ENCODE measurements at places on chromosomes 11 and 22.

GRCh38 chr22:39316440-39317083, 2.9 kb downstream of the RPL3 start:
- H3K4me3 ChIP-seq, result no peak overlapping the region
- H3K4me1 ChIP-seq, result peaks cover 25% of the 10 kb centered on the region
- H3K36me3 ChIP-seq, result peaks cover 22% of the 10 kb centered on the region
- DNase-seq, result peak; percentile 70
- no peak overlapping the region for H3K27ac ChIP-seq

- no peaks in the 10 kb centered on the region for H3K36me3 ChIP-seq
- H3K4me3 ChIP-seq, result no peak overlapping the region
- H3K4me1 ChIP-seq, result peaks cover 16% of the 10 kb centered on the region
- no peaks in the 10 kb centered on the region for H3K27me3 ChIP-seq
Measured at GRCh38 chr22:29431986-29432385, 6.4 kb upstream of the RFPL1 start.

- peaks cover 94% of the 10 kb centered on the region for H3K4me1 ChIP-seq
- H3K27me3 ChIP-seq, result no peaks in the 10 kb centered on the region
- no peak overlapping the region for H3K27ac ChIP-seq
- no peak overlapping the region for H3K4me3 ChIP-seq
- no peak for DNase-seq
Measured at GRCh38 chr11:57785072-57785471, 23.5 kb downstream of the CTNND1 start.

DNA sequence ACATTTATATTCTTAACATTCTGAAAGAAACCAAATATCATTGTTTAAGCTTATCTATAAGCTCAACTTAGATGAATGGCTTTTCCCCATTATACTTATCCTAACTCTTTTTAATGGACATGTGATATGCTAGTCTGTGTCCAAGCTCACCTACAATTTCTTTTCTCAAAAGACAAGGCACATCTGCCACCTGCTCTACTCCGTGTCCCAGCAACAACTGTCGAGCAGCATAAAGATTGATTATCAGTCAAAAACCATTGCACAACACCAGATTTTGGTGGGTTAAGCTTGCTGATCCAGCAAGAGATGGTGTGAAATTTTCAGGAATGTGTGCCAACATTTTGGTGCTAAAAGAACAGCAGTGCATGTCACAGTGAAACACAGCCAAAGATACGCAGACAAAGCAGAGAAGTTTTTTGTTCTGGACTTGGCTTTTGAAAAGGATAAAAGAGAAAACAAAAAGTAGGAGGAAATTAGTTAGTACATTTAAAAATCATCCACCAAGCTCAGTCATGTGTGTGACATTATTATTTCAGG, 65.8 kb downstream of the DCDC1 start:
- no peaks in the 10 kb centered on the region for H3K27me3 ChIP-seq
- H3K4me3 ChIP-seq, result no peak overlapping the region
- no peaks in the 10 kb centered on the region for H3K36me3 ChIP-seq
- H3K4me1 ChIP-seq, result no peaks in the 10 kb centered on the region
- H3K27ac ChIP-seq, result no peak overlapping the region

DNA sequence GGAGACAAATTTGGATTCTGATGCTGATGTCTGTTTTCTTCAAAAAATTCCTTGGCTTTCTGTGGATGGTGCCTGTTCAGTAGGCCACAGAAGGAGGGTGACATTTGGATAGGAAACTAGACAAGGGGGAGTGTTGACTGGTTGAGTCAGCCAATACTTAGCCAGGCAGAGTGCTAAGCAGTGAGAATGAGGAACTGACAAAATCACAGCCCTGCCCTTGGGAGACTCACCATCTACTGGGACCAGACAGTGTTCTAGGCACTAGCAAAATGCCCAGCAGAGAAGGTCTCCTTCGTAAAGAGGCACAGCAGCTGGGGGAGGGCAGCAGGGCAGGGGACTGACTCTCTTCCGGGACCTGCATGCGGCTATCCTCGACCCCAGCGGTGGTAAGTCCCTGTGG, 190.2 kb downstream of the DSCAML1 start:
- no peak overlapping the region for H3K27ac ChIP-seq
- DNase-seq, result no peak
- H3K4me3 ChIP-seq, result no peak overlapping the region
- H3K36me3 ChIP-seq, result no peaks in the 10 kb centered on the region

DNA sequence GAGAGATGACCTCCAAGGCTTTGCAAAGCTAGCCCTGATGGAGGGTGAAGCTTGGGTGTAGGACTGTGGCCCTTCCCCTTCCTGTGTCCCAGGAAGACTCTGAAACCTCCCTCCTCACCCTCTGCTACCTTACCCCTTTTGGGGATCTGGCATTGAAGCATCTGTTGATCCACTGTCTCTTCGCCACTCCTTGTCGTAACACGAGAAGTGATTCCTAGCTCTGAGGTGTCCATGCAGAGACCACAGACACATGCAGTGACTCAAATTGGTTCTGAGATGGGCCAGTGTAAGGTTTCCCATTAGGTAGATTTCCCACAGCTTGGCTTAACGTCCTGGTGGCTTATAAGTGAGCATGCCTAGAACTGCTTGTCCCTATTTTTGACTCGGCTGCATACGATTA, 101.4 kb downstream of the ZBTB16 start:
- H3K4me1 ChIP-seq, result no peaks in the 10 kb centered on the region
- no peaks in the 10 kb centered on the region for H3K36me3 ChIP-seq
- H3K4me3 ChIP-seq, result no peak overlapping the region
- H3K27ac ChIP-seq, result no peak overlapping the region

DNA sequence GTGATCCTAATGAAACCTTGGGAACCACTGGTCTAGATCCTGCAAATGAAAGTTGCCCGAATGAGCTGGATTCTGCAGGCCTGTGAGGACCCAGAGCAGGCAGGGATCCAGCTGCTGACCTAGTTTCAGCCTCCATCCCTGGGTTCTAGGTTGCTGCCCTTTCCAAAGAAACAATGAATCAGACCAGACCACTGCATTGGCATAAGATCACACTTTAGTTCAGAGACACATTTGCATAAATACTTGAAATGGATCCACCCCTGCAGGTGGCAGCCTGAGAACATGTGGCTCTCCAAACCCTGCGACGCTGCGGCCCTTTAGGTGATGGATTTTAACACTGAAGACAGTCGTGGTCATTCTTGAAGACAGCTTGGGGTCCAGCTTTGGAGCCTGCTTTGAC, 23.7 kb downstream of the ADAMTS8 start:
- H3K36me3 ChIP-seq, result no peaks in the 10 kb centered on the region
- H3K27me3 ChIP-seq, result peaks cover under 1% of the 10 kb centered on the region
- no peak overlapping the region for H3K4me3 ChIP-seq
- DNase-seq, result no peak
- H3K4me1 ChIP-seq, result no peaks in the 10 kb centered on the region
- H3K27ac ChIP-seq, result no peak overlapping the region

GRCh38 chr11:17379383-17380180, 8.9 kb downstream of the KCNJ11 start:
- H3K4me1 ChIP-seq, result no peaks in the 10 kb centered on the region
- no peak overlapping the region for H3K4me3 ChIP-seq
- H3K36me3 ChIP-seq, result no peaks in the 10 kb centered on the region
- DNase-seq, result no peak
- H3K27ac ChIP-seq, result no peak overlapping the region
- no peaks in the 10 kb centered on the region for H3K27me3 ChIP-seq

DNA sequence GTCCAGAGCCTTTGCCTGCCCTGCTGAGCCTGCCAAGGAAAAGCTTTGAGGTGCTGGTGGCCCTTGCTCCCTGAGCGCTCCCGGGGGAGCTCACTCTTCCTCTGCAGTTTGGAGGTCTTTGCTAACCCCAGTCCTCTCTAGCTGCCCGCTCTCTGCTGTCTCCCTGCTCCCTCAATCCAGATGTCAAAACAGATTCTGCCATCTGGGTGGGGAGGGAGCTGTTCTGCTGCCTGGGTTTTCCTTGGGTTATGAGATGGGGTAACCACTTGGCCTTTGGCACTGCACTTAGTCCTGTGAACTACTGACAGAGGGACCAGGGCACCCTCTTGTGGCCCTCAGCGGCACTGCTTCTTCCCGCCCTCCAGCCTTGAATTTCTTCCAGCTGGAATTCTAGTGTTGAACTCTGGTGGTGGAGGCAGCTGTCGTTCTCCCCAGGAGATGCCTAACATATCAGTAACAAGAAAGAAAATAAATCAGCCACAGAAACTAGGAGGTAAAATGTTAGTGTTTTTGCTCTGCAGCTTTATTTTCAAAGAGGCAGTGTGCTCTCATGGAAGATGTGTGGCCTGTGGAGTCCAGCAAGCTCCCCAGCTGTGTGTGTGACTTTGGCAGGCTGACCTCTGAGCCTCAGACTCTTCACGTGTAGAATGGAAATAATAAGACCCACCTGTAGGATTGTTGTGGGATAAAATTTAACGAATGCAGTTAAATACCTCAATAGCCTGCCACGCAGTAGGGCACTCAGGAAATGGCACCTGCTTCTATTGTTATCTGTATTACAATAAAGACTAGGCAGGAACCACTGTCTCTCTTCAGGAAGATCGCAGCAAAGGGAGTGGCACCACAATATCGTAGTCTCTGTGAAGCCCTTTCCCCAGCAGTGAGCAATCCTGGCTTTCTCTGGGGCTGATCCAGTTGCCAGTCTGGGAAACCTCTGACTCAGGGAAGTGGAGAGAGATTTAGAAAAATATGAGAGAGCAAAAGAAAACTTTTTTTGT, 23.4 kb downstream of the ARFGAP2 start:
- H3K4me1 ChIP-seq, result no peaks in the 10 kb centered on the region
- H3K27me3 ChIP-seq, result no peaks in the 10 kb centered on the region
- H3K4me3 ChIP-seq, result no peak overlapping the region
- peak; percentile 79 for DNase-seq
- H3K36me3 ChIP-seq, result no peaks in the 10 kb centered on the region
- H3K27ac ChIP-seq, result no peak overlapping the region

DNA sequence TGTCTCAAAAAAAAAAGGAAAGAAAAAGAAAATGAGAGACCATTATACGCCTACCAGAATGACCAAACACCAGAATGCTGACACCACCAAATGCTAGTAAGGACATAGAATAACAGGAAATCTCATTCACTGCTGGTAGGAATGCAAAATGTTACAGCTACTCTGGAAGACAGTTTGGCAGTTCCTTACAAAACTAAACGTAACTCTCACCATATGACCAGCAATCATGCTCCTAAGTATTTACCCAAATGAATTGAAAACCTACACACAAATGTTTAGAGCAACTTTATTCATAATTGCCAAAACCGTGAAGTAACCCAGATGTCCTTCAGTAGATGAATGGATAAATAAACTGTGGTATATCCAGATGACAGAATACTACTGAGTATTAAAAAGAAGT, 7.2 kb downstream of the CHKA start:
- no peaks in the 10 kb centered on the region for H3K27me3 ChIP-seq
- H3K4me1 ChIP-seq, result peaks cover 33% of the 10 kb centered on the region
- peaks cover 7% of the 10 kb centered on the region for H3K36me3 ChIP-seq
- no peak for DNase-seq
- peak overlapping the region; percentile 21 for H3K27ac ChIP-seq
- H3K4me3 ChIP-seq, result no peak overlapping the region

DNA sequence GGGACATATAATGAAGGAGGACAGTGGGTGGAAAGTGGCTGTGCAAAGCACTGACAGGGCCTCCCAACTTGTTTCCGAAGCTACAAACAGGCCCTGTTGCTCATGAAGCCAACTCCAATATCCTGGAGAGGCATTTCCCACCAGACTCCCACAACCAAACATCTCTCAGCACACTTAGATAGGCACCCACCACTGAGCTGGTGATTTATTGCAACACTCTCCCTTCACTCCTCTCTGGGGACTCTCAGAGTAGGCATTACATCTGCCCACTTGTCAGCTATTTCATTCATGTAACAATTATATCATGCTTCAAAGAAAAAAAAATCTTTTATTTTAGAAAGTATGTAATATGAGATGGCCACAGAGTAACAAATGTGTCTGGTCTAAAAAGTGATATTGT, 32.1 kb upstream of the PPP2R1B start:
- H3K27me3 ChIP-seq, result no peaks in the 10 kb centered on the region
- no peak overlapping the region for H3K27ac ChIP-seq
- H3K4me3 ChIP-seq, result no peak overlapping the region
- H3K4me1 ChIP-seq, result peaks cover 20% of the 10 kb centered on the region
- no peak for DNase-seq
- no peaks in the 10 kb centered on the region for H3K36me3 ChIP-seq

- no peaks in the 10 kb centered on the region for H3K4me1 ChIP-seq
- no peaks in the 10 kb centered on the region for H3K27me3 ChIP-seq
Measured at GRCh38 chr11:69308491-69308911, 14.5 kb downstream of the MYEOV start.

GRCh38 chr11:45052361-45052760, 94.1 kb upstream of the PRDM11 start:
- no peak overlapping the region for H3K27ac ChIP-seq
- no peak overlapping the region for H3K4me3 ChIP-seq
- no peaks in the 10 kb centered on the region for H3K4me1 ChIP-seq
- H3K27me3 ChIP-seq, result no peaks in the 10 kb centered on the region
- DNase-seq, result no peak

DNA sequence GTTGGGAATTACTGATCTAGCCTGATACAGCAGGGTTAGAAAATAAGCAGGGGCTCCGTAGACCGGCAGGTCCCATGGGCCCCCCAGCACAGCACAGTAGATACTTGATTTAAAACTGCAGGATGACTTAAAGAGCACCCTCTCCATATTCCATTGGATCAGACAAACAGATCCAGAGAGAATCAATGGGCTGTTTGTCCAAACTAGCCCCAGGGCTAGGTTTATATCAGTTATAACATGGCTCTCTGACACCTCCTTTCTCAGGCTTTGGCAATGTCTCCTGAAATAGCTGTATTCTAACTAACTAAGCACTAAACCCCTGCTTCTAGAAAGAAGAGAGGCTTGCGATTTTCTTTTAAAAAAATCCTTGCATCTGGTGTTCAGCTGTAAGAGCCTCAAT, 100.4 kb upstream of the GALNT18 start:
- H3K27ac ChIP-seq, result no peak overlapping the region
- no peaks in the 10 kb centered on the region for H3K27me3 ChIP-seq
- DNase-seq, result no peak
- H3K36me3 ChIP-seq, result no peaks in the 10 kb centered on the region

GRCh38 chr11:69292221-69292648, 1.7 kb upstream of the MYEOV start:
- peaks cover 39% of the 10 kb centered on the region for H3K4me1 ChIP-seq
- H3K36me3 ChIP-seq, result no peaks in the 10 kb centered on the region
- DNase-seq, result no peak

- no peak for DNase-seq
- no peaks in the 10 kb centered on the region for H3K4me1 ChIP-seq
- peaks cover 2% of the 10 kb centered on the region for H3K36me3 ChIP-seq
- H3K4me3 ChIP-seq, result no peak overlapping the region
- H3K27me3 ChIP-seq, result no peaks in the 10 kb centered on the region
Measured at GRCh38 chr22:45397806-45398205, 15.6 kb downstream of the SMC1B start.

DNA sequence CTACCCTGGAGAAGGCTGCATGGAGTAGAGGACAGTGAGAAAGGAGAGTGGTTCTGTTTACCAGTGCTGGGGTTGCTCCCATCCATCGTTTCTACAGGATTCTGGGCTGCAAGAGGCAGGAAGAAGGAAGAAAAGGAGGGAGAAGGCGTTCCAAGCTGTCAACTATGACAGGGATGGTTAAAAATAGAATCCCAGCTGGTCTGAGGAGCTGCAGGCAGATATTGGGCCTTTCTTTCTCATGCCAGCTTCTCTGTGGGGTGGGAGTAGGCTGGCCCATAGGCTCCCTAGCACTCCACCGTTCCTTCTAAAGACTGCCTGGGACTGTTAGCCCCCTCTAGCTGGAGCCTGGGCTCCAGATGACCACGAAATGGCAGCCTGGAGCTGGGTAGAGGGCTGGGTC, 13.6 kb downstream of the CCKBR start:
- no peaks in the 10 kb centered on the region for H3K27me3 ChIP-seq
- no peak for DNase-seq
- H3K4me1 ChIP-seq, result no peaks in the 10 kb centered on the region
- no peak overlapping the region for H3K27ac ChIP-seq
- no peak overlapping the region for H3K4me3 ChIP-seq

All from Caco-2 (cell line).